ENCODE measurements at places on chromosomes 5 and 9. TPM values are rescaled to one million over a fixed set of nuclear protein-coding genes. Genes with fewer than 3 reads are reported as not detected.

GRCh38 chr9:76441551-76442322 lies 17.2 kb upstream of the GCNT1 start:
- peaks cover 4% of the 10 kb centered on the region for H3K4me1 ChIP-seq
- peaks cover 5% of the 10 kb centered on the region for H3K27me3 ChIP-seq
- no peak overlapping the region for H3K27ac ChIP-seq
- H3K4me3 ChIP-seq, result no peak overlapping the region
- H3K36me3 ChIP-seq, result no peaks in the 10 kb centered on the region

DNA sequence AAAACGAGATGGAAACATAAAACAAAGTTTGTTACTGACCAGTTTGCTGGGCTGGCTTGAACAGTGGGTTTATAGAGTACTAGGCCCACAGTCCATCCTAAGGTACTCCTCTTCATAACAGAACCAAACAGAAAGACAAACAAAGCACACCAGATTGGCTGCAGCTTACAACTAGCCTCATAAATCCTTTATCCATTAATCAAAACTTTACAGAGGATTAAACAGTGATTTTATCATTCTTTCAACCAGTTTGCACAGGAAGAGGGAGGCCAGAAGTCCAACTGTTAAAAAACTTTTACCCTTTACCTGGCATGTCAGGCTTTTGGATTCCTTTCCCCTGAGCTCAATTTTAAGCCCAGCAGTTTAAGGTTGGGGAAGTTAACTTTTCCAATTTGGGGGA lies 1467.6 kb downstream of the MAT2B start:
- H3K27ac ChIP-seq, result no peak overlapping the region
- H3K27me3 ChIP-seq, result no peaks in the 10 kb centered on the region
- no peak for DNase-seq

GRCh38 chr5:79124607-79125006 lies 13.0 kb downstream of the BHMT start:
- no peak for DNase-seq
- H3K27me3 ChIP-seq, result peaks cover 23% of the 10 kb centered on the region
- no peaks in the 10 kb centered on the region for H3K4me1 ChIP-seq
- no peak overlapping the region for H3K27ac ChIP-seq
- H3K36me3 ChIP-seq, result no peaks in the 10 kb centered on the region

GRCh38 chr5:172821340-172821985 lies 12.6 kb upstream of the ERGIC1 start:
- H3K36me3 ChIP-seq, result peaks cover 5% of the 10 kb centered on the region
- no peak overlapping the region for H3K27ac ChIP-seq

GRCh38 chr5:172385707-172386106 lies 68.6 kb downstream of the SH3PXD2B start:
- H3K27me3 ChIP-seq, result no peaks in the 10 kb centered on the region
- peaks cover 55% of the 10 kb centered on the region for H3K36me3 ChIP-seq
- DNase-seq, result no peak
- no peak overlapping the region for H3K4me3 ChIP-seq
- H3K27ac ChIP-seq, result no peak overlapping the region
- H3K4me1 ChIP-seq, result peaks cover 5% of the 10 kb centered on the region

GRCh38 chr5:52963636-52964035 lies 25.5 kb upstream of the ITGA2 start:
- no peak overlapping the region for H3K4me3 ChIP-seq
- no peaks in the 10 kb centered on the region for H3K36me3 ChIP-seq
- no peaks in the 10 kb centered on the region for H3K4me1 ChIP-seq
- H3K27ac ChIP-seq, result no peak overlapping the region
- H3K27me3 ChIP-seq, result peaks cover 15% of the 10 kb centered on the region
- DNase-seq, result no peak

DNA sequence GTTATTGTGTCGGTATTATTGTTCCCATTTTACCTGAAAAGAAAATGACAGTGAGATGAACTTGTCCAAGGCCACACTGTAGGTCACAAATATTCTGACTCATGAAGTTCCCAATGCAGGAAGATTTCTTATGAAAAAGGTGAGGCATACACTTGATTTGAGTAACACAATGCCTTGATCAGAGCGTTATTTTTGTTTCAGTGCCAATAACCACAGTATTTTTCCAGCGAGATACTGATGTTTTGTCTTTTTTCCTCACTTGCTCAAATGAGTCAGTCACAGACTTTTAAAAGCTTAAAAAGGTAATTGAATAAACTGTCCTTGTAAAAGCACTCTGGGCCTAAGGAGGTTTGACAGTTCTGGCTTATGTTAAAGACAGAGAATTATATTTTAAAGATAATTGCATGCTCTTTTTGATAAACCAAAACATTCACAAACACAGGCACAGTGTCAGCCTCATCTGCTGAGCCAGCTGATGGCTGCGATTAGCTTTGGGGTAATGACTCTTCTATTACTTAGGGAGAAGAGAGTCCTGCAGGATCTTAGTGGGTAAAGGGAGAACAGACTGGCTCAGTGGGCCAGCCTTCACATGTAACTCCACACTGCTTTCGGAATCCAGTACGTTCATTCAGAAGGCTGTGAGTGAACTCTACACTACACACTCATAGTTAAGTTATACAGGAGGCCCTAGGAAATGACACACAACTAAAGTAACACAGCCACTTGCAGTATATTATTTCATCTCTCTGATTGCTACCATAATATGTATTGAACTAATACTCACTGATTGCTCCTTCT lies 165.5 kb upstream of the CD180 start:
- H3K36me3 ChIP-seq, result no peaks in the 10 kb centered on the region
- no peak for DNase-seq
- H3K4me3 ChIP-seq, result no peak overlapping the region
- peaks cover 39% of the 10 kb centered on the region for H3K4me1 ChIP-seq
- H3K27ac ChIP-seq, result no peak overlapping the region

DNA sequence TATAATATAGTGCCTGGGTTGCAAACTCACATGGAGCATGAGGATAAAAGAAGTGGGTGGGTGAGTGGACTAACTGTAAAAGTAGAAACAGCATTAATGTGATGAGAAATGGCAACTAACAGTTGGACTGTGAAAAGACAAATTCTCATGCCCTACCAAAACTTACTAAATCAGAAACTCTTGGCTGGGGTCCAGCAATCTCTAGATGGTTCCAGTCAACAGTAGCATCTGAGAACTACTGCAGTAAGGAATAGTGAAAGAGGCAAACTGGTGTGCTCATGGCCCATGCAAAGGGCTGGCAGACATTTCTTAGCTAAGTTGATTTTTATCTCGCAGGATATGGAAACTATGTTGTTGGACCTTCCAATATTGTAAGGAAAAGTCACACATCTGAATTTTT lies 150.3 kb downstream of the PIK3R1 start:
- no peak overlapping the region for H3K4me3 ChIP-seq
- no peak for DNase-seq
- no peaks in the 10 kb centered on the region for H3K4me1 ChIP-seq
- H3K36me3 ChIP-seq, result no peaks in the 10 kb centered on the region
- no peak overlapping the region for H3K27ac ChIP-seq

DNA sequence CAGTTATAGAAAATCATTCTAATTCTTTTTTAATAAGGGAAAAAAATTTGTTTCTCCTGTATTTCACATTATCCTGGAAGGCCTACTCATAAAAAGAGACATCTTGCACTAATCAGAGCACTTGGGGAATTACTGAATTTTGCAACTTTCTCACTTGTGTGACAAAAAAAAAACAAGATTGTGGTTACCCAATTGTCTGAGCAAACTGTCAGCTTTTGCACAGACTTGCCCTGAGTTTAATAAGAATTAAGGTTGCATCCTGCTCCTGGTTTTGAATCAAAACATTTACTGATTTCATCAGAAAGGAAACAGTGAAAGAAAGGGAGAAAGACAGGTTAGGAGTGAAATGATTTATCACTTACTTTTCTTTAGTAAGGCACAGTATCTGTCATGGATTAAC lies 10.6 kb upstream of the SH3RF2 start:
- no peak overlapping the region for H3K4me3 ChIP-seq
- no peaks in the 10 kb centered on the region for H3K27me3 ChIP-seq
- H3K4me1 ChIP-seq, result peaks cover 25% of the 10 kb centered on the region
- DNase-seq, result no peak

GRCh38 chr5:16565118-16565517 lies 51.7 kb downstream of the RETREG1 start:
- no peak overlapping the region for H3K27ac ChIP-seq
- H3K4me1 ChIP-seq, result no peaks in the 10 kb centered on the region
- H3K36me3 ChIP-seq, result no peaks in the 10 kb centered on the region
- peaks cover 37% of the 10 kb centered on the region for H3K27me3 ChIP-seq
- H3K4me3 ChIP-seq, result no peak overlapping the region

FPGS gene
- total RNA-seq, result 65.1 TPM

PPP1R26 gene
- 19.5 TPM for total RNA-seq

IRX1 gene
- total RNA-seq, result 11.8 TPM

ENTREP1 gene
- total RNA-seq, result 0.24 TPM

IFNA2 gene
- total RNA-seq, result not detected
